ENCODE measurements at places on chromosomes 1 and 21. TPM values are rescaled to one million over a fixed set of nuclear protein-coding genes. Genes with fewer than 3 reads are reported as not detected.

DNA sequence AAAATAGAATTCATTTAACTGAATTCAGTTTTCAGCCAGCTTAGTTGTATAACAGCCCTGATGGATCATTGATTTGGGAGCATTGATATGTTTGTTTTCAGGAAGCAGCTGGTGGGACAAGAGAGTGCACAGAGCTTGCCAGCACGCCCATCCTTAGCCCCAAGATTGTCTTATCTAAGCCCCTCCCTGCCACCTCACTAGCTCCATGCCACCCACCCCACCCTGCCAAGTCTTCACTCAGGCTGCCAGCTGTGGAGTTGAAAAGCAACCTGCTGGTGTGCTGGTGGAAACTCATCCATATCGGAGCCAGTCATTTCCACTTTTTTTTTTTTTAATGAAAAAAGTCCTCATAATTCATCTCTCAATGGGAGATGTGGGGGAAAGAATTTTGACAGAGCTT lies 11.8 kb downstream of the KIRREL1 start:
- DNase-seq, result no peak

GRCh38 chr1:209257454-209257853 lies 326.1 kb upstream of the CAMK1G start:
- no peak for DNase-seq

- DNase-seq, result peak; percentile 86
Observed at GRCh38 chr1:43975249-43975961, 645 bp downstream of the ATP6V0B start.

Gene DNM3
- total RNA-seq, result 7.9 TPM

Measured in ureter (tissue), 1 donor.